ENCODE measurements at places on chromosomes 1 and 21. TPM values are rescaled to one million over a fixed set of nuclear protein-coding genes. Genes with fewer than 3 reads are reported as not detected.

- DNase-seq, result no peak
Measured at GRCh38 chr1:116403496-116404136, 30.6 kb downstream of the ATP1A1 start.

CSF3R gene
- total RNA-seq, result 1.4 TPM

DNA sequence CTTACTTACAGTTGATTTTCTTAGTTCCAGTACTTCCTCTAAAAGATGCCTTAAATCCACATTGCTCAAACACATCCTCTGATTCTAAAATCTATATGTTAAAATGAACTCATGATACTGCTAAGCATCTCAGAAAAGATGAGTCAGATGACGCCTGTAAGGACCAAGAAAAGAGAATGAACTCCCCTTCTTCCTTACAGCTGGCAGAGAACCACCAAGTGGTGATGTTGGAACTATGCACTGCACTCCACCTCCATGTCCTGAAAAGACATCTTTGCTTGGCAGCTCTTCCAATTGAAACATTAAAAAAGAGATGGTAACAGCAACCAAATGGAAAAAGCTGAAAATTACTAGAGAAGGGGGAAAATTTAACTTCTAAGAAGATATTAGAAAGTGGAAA, 648.8 kb downstream of the PTPRC start:
- DNase-seq, result no peak

- DNase-seq, result no peak
Measured at GRCh38 chr1:158150523-158150922, 30.2 kb upstream of the CD1D start.

TPRG1L gene
- 35.2 TPM for total RNA-seq

CFHR1 gene
- total RNA-seq, result 0.49 TPM

DNA sequence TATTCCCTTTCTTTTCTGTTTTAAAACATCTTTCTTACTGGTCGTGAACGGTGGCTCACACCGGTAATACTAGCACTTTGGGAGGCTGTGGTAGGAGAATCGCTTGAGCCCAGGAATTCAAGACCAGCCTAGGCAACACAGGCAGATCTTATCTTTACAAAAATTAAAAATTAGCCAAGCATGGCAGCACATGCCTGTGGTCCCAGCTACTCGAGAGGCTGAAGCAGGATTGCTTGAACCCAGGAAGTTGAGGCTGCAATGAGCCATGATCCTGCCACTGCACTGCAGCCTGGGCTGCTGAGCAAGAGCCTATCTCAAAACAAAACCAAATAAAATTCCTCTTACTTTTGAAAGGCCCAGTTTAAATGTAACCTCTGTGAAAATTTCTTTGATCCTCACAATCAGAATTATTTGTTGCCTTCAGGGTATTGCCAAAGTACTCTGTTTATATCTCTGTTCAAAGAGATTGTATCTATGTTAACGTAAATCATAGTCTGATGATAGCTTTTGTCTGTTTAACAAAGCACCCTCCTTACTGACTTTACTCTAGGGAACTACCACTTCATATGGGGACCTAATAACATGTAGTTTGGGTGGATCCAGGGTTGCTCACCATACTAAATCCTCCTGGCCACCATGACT, 71.6 kb downstream of the RERE start:
- DNase-seq, result no peak

DNA sequence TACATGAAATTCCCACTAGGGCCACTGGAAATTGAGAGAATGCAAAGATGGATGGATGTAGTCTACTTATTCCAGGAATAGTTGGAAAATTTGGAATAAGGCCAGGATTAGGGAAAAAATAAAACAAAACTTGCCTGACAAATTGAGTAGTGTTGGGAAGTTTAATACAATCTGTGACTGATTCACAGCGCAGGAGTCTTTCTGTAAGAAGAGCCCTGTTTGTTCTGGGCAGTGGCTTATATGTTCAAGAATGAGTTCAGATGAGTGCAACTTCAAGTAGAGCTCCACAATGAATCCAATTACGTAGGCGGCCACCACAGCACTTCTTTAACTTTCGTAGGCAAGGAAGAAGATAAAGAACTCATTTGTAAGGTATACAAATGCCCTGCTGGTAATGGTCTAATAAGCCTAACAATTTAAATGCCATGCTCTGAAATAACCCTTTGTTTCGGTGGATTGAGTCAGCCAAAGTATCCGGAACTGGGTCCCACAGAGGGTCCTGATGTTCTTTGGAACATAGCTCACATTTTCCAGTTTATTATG, 47.1 kb upstream of the KCNE1 start:
- no peak for DNase-seq

GRCh38 chr1:44655609-44656008, 18.7 kb downstream of the TMEM53 start:
- DNase-seq, result peak; percentile 49

GRCh38 chr1:220380885-220381284, 108.6 kb upstream of the RAB3GAP2 start:
- DNase-seq, result no peak

GRCh38 chr1:212497553-212497952, 64.8 kb downstream of the NENF start:
- no peak for DNase-seq

ELAVL4 gene
- 3.0 TPM for total RNA-seq

GJA5 gene
- total RNA-seq, result 189 TPM

- no peak for DNase-seq
Measured at GRCh38 chr1:116105996-116106395, 5.2 kb upstream of the MAB21L3 start.

DNA sequence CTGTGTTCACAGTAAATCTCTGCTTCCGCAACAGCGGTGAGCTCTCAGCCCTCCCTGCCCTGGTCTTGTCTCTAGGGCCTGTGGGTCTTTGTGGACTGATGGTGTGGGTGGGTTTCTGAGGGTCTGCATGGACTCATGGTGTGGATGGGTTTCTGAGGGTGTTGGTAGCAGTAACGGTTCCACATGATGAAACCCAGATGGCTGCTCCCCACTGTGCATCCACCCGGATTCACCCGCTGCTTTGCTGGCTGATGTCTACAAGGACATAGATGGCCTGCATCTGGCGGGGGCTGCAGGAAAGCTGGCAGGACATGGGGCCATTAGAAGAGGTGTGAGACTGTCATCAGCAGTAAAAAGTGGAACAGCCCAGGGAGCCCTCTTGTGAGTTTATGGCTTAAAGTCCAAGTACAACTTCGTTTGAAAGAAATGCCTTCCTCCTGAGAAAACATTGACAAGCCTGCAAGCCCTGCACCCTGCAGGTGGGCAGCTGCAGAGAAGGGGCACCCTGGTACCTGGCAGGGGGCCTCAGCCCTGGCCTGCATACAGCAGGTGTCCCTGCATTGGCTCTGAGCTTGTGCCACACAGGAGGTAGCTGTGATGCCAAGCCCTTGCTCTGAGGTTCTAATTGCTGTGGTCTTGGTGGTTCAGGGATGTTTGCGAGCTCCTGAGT, 156.9 kb upstream of the COL6A1 start:
- DNase-seq, result no peak

DNA sequence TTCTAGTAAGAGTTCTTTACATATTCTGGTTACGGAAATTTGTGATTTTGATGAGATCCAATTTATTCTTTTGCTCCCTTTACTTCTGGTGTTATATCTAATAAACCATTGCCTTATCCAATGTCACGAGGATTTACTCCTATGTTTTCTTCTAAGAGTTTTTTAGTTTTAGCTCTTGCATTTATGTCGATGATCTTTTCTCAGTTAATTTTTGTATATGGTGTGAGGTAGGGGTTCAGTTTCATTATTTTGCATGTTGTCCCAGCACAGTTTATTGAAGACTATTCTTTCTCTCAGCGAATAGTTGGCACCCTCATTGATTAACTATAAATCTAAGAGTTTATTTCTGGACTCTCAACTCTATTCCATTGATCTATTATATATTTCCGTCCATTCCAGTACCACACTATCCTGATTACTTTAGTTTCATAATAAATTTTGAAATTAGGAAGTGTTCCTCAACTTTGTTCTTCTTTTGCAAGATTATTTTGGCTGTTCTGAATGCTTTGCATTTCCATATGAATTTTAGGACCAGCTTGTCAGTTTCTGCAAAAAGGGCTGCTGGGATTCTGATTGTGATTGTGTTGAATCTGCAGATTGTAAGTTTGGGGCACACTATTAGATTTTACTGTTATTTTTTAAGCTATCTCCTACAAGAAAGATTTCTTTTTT, 4.0 kb downstream of the KDM1A start:
- no peak for DNase-seq

THRAP3 gene
- 129 TPM for total RNA-seq

FLG2 gene
- not detected for total RNA-seq

- no peak for DNase-seq
Measured at GRCh38 chr1:96222701-96223100, 498.9 kb upstream of the PTBP2 start.

GRCh38 chr1:185439727-185440415, 122.8 kb upstream of the IVNS1ABP start:
- no peak for DNase-seq

GRCh38 chr1:89295187-89295586, 22.5 kb upstream of the GBP5 start:
- DNase-seq, result no peak

C4BPB gene
- total RNA-seq, result 6.6 TPM

FCMR gene
- total RNA-seq, result 8.4 TPM

TATDN3 gene
- total RNA-seq, result 9.9 TPM

DNA sequence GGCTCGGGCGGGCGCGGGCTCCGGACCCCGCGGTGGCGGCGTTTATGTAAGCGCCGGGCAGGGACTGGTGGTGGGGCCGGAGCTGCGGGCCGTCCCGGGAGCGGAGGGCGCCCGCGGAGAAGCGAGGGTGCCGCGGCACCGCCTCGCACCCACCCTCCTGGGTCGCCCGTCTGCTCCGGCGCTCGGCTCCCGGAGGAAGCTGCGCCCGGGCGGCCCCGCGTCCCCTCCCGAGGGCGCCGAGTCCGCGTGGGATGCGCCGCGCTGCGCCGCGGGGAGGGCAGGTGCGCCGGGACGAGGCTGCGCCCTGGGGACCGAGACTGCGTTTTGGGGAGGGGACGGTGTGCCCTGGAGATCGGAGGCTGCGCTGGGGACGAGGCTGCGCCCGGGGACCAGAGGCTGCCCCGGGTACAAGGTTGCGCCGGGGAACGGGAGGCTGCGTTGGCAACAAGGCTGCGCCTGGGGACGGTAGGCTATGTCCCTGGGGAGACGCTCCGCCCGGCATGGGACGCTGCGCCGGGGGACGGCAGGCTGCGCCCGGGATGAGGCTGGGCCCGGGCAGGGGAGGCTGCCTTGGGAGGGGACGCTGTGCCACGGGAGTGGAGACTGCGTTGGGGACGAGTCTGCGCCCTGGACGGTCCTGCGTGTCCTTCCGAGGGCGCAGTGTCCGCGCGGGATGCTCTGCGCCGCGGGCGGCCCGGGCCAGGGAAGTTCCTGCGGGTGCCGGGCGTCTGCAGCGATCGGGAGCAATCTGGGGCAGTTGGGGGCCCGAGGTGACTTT, 627 bp downstream of the ADARB1 start:
- peak; percentile 29 for DNase-seq

SELP gene
- total RNA-seq, result 0.21 TPM

ATF3 gene
- total RNA-seq, result 1.8 TPM

GRCh38 chr1:59601041-59601441, 213.7 kb upstream of the HOOK1 start:
- no peak for DNase-seq

GRCh38 chr1:211487082-211487481, 4.9 kb downstream of the RD3 start:
- DNase-seq, result no peak
